Astrocyte of the spinal cord (primary cell): ENCODE measurements at places on chromosomes 7 and 10.

- DNase-seq, result no peak
These were observed 99.6 kb upstream of the NAMPT start for GRCh38 chr7:106384373-106384772.

DNA sequence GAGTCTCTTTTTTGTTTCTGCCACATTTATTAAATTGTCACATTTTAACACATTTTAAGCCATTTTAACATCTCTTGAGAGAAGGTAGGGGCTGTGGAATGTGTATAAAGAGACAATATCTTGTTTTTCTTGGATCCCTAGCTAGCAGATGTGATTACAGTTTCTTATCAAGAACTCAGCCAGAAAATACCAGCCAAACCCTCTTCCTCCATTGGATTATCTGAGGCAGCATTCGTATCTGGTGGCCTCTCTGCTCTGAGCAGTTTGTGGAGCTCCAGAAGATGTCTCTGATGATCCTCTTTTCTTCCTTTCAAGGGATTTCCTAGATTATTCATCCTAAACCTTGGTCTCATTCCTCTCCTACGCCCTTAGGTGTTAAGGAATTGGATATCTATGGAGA, 35.3 kb upstream of the PFKFB3 start:
- DNase-seq, result no peak

GRCh38 chr10:47311932-47312662, 10.2 kb upstream of the GDF2 start:
- peak; percentile 50 for DNase-seq

GRCh38 chr7:134845461-134845860, 66.0 kb downstream of the CALD1 start:
- no peak for DNase-seq

GRCh38 chr10:43962346-43963191, 313.9 kb upstream of the ZNF32 start:
- peak; percentile 36 for DNase-seq

GRCh38 chr7:114941692-114942091, 19.8 kb downstream of the MDFIC start:
- no peak for DNase-seq

- no peak for DNase-seq
These were observed 15.2 kb upstream of the GALNTL5 start for GRCh38 chr7:151941009-151941408.

GRCh38 chr10:110993024-110993693, 73.8 kb downstream of the SHOC2 start:
- DNase-seq, result peak; percentile 90

DNA sequence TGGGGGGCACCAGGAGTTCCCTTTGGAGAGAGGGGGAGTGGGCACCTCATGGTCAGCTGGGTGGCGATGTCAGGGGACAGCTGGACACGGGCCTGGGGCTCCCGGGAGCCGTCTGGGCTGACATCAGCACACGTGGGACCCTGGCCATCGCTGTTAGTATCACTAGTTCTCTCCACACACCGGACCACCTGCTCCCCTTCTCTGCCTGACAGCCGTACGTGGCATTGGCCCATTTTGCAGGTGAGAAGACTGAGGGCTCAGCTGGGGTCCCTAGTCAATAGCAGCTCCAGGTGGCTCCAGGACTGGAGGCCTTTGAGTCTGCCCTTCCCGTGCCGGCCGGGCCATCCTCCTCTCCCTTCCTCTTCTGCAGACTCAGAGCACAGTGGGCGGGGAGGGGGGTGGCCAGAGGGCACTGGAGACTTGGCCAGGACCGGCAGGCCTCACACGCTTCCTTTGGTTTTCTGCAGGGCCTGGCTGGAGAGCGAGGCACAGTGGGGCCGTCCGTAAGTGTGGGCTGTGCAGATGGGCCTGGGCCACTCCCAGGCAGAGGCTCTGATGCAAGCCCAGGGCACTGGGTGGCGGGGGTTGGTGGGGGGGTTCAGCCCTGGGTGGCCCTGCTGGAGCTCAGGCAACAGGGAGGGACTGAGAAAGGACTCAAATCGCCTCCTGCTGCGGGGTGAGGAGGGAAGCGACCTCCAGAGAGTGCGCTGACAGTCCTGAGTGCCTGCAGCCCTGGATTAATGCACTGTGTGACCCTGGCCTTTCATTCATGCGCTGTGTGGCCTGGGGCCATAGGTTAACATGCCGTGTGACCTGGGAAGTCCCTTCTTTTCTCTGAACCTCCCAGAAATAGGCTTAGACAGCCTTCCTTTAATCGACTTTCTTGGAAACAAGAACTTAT, 78.2 kb downstream of the MYL10 start:
- DNase-seq, result no peak

- DNase-seq, result no peak
These were observed 66.1 kb downstream of the LSMEM1 start for GRCh38 chr7:112546723-112547513.

DNA sequence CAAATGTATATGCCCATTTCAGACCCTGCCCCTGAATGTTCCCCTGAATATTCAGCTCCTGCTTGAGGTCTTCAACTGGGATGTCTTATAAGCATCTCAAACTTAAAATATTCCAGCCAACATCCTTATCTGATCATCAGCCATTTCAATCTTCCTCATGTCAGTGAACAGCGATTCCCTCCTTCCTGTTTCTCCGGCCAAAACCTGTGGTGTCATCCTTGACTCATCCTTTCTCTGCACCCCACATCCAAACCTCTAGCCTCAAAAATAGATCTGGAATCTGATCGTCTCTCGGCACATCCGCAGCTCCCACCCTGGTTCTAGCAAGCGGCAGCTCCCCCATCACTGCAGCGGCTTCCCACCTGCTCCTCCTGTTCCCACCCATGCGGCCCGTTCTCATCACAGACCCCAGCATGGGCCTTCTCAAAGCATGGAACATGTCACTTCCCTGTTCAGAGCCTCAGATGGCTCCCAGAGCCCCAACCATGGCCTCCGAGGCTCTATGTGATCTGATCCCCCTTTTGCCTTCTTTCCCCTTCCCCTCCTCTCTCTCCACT, 165.7 kb downstream of the HECW1 start:
- no peak for DNase-seq

DNA sequence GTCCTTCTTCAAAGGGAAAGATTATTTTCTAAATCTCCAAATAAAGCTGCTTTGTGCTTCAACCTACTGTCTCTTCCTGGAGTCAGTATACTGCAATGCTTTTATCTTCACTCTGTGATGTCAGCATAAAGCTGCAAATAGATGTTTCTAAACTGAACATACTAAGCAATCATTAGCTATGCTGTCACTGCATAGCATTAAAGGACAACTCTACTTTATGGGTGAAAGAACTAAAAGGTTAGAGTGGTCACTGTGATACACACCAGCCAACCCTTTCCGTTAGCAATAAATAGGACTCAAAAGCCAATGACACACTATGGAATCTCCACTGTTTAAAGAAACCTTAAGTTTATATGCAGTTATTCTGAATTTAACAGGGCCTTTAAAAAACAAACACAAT, 1.8 kb downstream of the CCDC186 start:
- peak; percentile 15 for DNase-seq

DNA sequence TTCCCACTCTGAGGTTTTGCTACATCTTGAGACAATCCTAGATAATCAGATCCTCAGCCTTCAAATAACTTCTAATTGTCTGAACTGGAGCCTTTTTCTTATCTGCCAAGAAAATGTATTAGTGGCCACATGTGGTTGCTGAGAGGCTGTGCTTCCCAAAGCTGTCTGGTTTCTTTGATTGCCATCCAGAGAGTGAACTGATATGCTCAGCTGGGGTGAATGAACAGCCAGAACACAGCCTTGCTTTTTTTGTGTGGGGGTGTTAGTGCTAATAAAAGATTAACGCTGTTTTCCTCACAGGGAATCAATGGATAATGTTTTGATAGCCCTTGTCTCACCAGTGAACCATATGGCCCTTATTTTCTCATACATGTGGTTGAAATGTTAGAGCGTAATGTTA, 66.9 kb downstream of the BBS9 start:
- peak; percentile 39 for DNase-seq

DNA sequence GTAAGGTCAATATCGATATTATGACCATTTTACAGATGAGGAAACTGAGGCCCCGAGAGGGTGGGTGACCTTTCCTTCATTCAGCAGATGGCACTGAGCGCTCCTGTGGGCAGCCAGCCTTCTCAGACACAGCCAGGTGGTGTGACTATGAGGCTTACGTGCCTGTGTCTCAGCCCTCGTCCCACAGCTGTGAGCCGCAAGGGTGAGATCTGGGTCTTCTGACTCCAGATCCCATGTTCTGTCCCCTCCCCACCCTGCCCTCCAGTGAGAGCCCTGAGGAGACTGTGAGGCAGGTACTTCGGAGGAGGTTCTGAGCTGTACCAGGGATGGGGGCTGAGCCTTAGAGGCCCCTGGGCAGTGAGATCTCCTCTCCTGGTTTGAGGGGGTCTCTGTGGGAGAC, 613.8 kb upstream of the FOXK1 start:
- DNase-seq, result no peak

GRCh38 chr7:23285657-23286646, 13.2 kb upstream of the MALSU1 start:
- no peak for DNase-seq

DNA sequence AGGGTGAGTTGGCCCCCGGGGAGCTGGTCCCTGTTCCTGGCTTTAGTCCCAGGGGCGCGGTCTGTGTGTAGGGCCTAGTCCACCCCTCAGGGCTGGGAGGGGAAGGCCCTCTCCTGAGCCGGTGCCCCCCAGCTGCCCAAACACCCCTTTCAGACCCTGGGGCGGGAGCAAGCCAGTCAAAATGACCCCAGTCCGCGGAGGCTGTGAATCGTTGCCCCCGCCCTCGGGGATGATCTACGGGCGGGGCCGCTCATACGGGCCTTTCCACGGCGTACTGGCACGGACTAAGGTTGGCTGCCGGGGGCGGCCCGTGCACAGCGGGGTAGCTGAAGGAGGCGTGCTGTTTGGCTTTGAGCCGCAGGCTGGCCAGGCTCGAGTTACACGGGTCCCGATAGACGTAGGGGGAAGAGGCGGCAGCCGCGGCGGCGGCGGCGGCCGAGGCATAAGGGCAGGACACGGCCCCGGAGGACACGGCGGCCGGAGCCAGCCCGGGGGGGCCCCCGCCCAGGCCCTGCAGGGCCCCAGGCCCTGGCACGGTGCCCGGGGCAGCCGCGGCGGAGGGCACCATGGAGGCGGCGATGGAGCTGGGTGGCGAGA, 4.3 kb downstream of the ELOVL3 start:
- DNase-seq, result peak; percentile 78

DNA sequence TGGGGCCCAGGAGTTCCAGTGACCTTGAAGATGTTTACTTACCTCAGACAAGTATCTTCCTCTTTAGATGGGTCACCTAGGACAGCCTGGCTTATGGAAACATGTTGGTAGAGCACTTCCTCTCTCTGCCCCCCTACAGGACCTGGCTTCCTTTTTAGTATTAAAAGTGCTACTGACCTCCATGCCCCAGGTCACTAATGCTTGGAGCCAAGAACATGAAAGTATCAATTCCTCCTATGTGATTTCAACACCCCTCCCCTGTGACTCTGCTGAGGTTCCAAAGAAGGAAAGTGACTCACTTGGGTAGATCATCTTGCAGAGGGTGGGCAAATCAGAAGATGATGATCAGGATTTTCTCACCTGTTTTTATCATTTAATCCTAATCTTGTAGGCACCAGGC, 125.3 kb upstream of the CCDC6 start:
- DNase-seq, result no peak

DNA sequence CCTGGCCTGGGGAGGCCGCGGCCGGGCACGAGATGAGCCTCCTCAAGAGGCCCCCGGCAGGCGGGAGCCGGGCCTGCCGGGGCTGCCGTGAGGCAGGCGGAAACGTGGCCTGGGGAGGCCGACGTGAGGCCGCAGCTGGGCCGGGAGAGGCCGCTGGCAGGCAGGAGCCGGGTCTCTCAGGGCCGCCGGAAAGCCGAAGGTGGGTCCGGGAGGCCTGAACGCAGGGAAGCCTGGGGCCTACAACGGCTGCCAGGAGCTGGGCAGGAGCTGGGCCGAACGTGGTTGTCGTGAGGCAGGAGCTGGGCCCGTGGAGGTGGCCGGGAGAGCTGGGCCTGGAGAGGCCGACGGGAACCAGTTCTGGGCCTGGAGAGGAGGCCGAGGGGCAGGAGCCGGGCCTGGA, 171.9 kb downstream of the TPST1 start:
- no peak for DNase-seq

DNA sequence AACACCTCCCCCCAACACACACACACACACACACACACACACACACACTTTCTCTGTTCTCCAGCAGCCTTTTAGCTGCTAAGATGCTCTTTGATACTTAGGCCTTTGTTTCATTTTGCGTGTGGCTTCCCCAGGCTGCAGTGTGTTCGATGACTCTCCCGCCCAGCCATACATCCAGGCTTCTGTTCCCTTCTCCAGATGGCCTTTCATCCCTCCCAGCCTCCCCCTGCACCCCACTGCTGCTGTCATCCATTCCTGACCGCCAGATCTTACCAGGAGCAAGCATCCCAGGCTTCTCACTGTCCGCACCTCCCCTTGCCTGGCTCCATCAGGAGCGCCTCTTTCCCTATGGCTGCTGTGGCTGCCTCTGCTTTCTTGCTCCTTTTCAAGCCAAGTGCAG, 77.8 kb upstream of the PPIF start:
- DNase-seq, result no peak

- peak; percentile 96 for DNase-seq
These were observed 73.9 kb downstream of the SH3PXD2A start for GRCh38 chr10:103781329-103782061.

DNA sequence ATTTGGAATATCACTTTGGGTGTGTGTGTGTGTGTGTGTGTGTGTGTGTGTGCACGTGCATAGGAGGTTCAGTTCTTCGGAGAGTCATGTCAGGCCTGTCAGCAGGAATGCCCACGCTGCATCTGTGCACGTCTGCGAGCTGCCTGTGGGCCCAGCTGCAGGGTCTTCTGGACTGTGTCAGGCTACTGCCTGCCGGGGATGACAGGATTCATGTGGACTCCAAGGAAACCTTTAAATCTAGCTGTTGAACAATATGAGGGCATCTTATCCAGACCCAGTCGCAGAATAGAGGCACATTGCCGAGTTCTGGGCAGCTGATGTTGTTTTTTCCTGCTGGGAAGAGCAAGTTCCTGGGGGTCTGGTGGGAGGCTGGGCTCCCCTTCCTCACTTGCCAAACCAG, 19.0 kb downstream of the AQP1 start:
- no peak for DNase-seq

DNA sequence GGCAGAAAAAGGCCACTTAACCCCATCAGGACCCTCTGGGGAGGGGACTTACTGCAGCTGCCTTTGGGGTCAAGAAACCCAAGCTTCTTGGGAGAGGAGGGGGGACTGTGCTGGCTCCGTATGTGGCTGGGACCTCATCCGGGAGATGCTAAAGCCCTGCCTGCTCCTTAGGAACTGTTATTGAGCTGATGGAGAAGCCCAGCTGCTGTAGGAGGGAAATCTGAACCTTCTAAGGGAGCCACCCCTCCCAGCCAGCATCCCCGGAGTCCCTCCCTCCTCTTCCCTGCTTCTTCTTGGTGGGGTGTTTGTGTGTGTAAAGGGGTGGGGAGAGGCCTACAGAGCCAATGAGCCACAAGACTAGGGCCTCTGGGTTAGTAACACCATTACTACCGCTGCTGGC, 8.2 kb downstream of the KCNIP2 start:
- DNase-seq, result no peak

GRCh38 chr10:37965006-37965405, 11.4 kb downstream of the ZNF25 start:
- no peak for DNase-seq

- DNase-seq, result no peak
These were observed 220.9 kb upstream of the MKLN1 start for GRCh38 chr7:131106681-131107336.
